ENCODE measurements at places on chromosomes 4 and X.
A peak's percentile ranks its signal among the peaks of the same experiment; 100 is the strongest.

DNA sequence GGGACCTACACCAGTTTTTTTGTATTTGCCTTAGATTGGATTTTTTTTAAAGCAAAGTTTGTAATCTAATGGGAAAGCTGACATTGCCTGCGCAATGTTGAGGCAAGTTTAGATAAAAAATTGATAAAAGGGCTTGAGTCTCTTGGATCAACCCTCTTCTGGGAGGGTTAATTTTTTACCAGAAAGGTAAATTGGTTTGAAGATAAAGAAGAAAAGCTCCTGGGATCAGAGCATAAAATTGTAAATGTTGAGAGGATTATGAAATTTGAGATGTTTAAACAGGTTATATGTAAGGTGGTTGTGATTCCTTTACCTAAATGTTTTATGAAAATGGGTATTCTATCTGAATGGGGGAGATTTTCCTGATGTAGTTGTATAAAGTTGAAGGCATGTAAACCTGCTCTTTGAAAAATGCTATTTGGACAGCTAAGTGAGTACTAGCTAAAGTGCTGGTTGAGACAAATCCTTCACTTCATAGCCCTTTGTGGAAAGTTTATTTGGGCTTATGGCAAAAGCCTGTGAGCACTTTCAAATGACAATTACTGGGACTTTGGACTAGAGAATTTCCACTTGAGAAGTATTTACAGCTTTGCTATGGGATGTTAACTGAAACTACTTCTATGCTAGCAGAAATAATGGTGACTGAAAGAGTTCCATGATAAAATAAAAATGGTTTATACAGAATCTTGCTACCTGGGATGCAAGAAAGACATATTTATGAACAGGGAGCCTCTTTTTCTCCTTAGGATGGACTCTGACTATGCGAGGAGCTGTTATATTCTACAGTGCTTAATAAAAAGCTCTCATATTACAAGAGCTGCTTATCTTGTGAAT is 56.2 kb downstream of the UGT2B10 start:
- DNase-seq, result no peak

GRCh38 chrX:53256446-53257041 is 24.8 kb downstream of the IQSEC2 start:
- DNase-seq, result no peak

DNA sequence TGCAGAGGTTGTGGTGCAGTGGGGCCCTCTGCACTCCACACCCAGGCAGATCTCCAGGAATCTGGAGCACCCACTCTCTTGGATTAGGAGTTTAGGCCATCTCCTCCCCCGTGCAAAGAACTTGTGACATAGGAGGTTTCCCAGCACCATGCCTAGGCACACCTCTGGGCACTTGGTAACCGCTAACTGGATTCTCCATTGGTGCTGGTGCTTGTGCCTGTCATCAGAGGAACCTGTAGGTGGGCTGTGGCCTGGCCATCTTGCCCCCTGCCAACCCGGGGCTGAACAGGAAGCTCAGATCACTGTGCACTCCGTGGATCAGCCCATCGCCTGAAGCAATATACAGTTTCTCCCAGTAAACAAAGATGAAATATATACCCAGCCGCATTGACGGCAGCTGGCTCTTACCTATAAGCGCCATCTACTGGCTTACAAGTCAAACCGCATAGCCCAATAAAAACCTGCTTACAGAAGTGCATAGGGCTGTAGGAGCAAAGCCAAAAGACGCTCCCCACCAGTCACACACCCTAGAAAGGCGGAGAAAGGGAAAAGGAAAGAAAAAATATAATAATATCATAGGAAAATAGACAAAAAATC is 19.1 kb upstream of the TEX13B start:
- DNase-seq, result peak; percentile 70

- no peak for DNase-seq
These were observed 39.7 kb upstream of the DCLK2 start for GRCh38 chr4:150038335-150039076.

GRCh38 chr4:108224611-108225053 is 55.9 kb upstream of the LEF1 start:
- DNase-seq, result no peak

- no peak for DNase-seq
These were observed 48.3 kb downstream of the AMELX start for GRCh38 chrX:11341274-11342201.

- no peak for DNase-seq
These were observed 43.4 kb downstream of the ADRA2C start for GRCh38 chr4:3809451-3810110.

- DNase-seq, result no peak
These were observed 431.6 kb downstream of the GABRG1 start for GRCh38 chr4:45692131-45692735.

Data from T47D (cell line).